ENCODE measurements at places on chromosomes 2 and 18.

DNA sequence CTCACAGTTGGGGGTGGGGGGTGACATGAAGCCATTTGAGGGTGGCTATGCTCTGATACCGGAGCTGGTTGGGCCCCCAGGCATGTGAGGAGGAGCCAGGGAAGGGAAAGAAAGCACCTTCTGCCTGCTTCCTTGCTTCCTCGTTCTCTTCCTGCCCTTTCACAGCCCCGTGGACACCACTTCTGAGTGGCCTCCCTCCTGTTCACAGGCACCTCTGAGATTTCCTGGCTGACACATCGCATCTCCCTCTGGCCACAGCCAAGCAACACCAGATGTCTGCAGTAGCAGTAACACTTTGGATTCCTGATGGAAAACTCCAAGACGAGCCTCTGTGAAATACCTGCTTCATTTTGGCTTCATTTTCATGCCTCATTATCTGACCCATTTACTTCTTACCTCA lies 64.7 kb upstream of the ST3GAL5 start:
- no peak for DNase-seq

- DNase-seq = peak; percentile 36
These were observed at the start of gene SIX3 for GRCh38 chr2:44941551-44942234. SIX3 (plus strand) TSS chr2:44941702; CDS start chr2:44942105, 403 bp downstream.

DNA sequence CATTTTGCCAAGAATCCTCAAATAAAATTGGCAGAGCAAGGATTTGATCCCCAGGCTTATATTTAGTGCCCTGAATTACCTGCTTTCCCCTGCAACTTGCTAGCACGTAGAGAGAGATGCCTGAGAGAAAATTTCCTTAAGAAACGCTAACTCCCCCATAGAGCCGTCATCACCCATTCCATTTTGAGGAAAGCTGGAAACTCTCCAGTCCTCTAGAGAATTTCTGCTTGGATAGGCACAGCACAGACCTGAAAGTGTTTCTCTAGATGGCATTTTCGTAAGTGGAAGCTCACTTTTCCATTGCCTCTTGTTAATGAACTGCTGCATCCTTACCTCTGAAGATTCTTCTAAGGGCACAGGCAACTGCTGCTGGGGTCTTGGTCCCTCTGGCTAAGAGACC lies 277.8 kb upstream of the SIX2 start:
- DNase-seq = no peak

- no peak for DNase-seq
These were observed 410.5 kb upstream of the CNTNAP5 start for GRCh38 chr2:123614596-123614995.

GRCh38 chr18:7177116-7177744 lies 53.7 kb upstream of the LRRC30 start:
- DNase-seq = peak; percentile 27

DNA sequence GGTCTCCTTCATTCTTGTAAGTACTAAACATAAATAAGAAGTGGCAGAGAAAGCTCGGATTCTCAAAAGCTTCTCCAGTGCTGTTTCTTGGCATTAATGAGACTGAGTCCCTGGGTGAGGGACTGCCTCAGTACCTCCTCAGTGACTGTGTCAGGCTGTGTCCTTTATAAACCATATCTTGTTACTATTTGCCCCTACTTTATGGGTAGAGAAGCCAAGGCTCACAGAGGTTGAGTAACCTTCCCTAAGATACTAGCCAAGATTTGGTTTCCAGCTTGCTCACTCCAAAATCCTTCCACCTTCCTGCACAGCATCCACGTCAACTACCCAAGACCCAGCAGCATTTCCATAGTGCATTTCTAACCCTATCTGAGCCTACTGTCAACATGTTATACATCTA lies 55.6 kb downstream of the THUMPD2 start:
- DNase-seq = no peak

DNA sequence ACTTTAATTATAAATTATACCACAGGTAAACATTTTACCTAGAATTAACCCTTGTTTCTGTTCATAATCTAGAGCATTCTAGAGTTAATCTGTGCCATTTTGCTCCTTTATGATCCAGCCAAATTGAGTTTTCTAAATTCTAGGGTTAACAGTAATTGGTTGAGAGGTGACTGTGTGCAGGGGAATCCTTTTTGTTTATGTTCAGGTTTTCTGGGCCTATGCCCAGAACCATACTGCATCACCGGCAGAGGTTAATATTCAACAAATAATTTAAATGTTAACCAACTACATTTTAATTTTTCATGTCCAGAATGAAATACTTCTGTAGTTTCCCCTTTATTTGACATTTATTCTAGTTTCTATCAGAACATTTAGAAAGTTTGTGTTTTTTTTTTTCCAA lies 32.3 kb downstream of the CARF start:
- no peak for DNase-seq

Data from G401 (cell line).